Activated naive CD4-positive, alpha-beta T cell treated with anti-CD3 and anti-CD28 coated beads for 36 hours (primary cell): ENCODE measurements at places on chromosomes 5 and 9. TPM values are rescaled to one million over a fixed set of nuclear protein-coding genes. Genes with fewer than 3 reads are reported as not detected.

- DNase-seq, result no peak
Observed at GRCh38 chr5:143017541-143017940, 247.4 kb downstream of the ARHGAP26 start.

- DNase-seq, result no peak
Observed at GRCh38 chr9:91348191-91348807, 13.4 kb downstream of the AUH start.

DNA sequence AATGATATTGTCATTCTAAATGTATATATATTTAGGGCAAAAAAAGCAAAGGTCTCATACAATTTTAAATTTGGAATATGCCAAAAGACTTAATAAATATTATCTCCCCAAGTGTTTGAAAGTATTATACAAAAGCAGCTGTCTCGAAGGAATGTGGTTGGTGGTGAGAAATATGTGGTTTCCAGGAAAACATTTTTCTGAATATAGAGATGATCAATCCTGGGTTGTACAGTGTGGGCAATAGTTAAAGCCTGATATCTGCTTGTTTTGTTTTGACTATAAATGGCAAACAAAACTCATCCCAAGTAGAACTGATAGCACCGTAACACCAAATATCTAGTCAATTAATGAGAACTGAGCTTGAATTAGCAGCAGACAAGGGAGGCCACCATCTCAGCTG, 391.8 kb upstream of the CD180 start:
- DNase-seq, result no peak

DNA sequence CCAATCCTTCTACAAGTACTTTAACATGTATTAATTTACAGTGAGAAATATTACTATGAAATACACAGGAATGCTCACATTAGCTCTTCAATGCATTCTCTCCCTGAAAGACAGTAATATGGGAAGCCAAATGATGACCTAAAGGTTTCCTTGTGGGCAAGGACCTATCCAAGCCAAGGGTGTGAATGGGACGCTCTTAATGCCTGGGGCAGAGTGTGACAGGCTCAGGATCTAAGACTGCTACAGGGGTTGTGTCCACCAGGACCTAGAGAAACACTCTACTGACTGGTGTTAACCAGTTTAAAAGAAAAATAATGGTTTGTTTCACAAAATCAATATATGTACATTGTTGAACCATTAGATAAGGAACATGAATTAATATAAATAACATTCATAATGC, 158.7 kb downstream of the FGF1 start:
- no peak for DNase-seq

DNA sequence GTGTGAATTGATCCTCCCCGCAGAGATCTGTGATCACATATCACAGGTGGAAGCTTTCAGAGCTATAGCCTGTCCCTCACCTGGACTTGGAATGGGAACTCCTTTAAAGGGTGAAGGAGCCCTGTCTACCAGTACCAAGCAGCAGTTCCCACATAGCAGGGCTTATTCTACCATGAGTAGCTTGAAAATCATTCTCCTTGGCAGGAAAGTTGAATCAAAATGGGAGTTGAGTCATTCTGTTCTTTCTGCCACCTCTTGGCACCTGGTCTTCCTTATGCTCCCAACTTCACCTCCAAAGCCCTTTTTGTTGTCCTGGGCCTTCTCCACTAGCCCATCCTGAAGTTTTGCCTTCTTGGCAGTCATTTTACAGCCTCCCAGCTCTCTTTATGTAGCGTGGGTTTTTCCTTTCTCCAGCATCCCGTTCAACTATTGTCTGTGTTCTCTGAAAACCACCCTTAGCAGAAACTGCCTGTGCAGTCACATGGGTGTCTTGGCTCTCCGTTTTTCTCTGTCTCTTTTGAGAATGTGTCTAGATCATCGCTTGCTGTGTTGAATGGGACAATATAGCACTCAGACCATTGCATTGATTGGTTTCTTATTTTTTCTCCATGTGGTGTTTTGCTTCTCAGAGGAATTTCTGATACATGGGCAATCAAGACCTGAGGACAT, 222.2 kb downstream of the AOPEP start:
- DNase-seq, result no peak

- DNase-seq, result no peak
Observed at GRCh38 chr5:55171471-55171870, 1.5 kb downstream of the CDC20B start.

The FOXE1 gene
- total RNA-seq, result 0.10 TPM

The PLPP7 gene
- total RNA-seq, result 0.26 TPM
